Hepatic stellate cell (primary cell): ENCODE measurements at places on chromosomes 7 and 10.

DNA sequence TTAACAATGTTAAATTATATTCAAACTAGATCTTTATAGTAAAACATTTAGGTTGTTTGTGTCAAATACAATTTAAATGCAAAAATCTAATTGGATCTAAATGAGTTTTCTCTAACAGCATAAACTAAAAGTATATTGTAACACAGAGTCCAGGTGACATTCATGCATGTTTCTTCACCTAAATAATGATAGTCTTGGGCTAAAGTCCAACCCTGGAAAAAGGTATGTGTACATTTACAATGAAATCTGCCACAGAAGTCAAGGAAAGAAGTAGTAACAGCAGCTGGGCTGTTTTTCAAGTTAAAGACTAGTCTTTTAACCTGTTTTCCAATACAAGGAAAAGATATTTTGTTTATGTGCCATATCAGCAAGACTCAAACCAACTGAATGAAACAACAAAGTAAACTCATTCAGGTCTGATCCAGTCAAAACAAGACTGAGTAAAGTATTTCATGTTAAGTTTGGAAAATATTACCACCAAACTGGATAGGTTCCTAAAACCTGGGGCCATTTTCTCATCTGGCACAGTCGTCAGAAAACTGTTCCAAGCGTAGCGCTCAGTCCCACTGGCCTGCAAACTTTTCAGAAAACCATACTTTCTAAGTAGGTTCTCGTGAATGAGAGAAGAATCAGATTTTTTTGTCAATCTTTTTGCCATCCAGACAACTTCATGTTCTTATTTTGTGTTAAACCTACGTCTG is 349.2 kb downstream of the HGF start:
- DNase-seq: no peak

DNA sequence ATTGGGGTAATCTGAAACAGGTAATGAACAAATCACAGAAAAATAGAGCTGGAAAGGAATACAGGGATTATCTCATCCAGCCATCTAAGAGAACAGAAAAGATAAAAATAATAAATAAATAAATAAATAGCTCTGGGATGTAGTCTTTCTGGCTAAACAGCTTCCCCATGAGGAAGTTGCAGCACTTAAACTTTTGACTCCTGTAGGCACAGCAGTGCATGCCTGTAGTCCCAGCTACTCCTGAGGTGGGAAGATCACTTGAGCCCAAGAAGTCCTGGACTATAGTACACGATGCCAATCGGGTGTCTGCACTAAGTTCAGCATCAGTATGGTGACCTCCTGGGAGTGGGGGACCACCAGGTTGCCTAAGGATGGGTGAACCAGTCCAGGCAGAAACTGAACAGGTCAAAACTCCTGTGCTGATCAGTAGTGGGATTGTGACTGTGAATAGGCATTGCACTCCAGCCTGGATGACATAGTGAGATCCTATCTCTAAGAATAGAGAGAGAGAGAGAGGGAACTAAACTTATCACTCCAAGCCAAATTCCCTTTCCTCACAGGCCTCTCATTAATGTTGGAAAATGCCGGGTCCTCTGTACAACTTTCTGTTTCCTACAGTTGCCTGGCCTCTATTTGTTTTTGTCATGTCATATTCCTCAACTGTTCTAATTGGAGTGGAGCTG is 61.7 kb upstream of the CDK13 start:
- DNase-seq: no peak

GRCh38 chr7:93715234-93715633 is 140.7 kb upstream of the CALCR start:
- peak; percentile 4 for DNase-seq

GRCh38 chr10:86269332-86269731 is 97.3 kb downstream of the GRID1 start:
- DNase-seq: no peak

DNA sequence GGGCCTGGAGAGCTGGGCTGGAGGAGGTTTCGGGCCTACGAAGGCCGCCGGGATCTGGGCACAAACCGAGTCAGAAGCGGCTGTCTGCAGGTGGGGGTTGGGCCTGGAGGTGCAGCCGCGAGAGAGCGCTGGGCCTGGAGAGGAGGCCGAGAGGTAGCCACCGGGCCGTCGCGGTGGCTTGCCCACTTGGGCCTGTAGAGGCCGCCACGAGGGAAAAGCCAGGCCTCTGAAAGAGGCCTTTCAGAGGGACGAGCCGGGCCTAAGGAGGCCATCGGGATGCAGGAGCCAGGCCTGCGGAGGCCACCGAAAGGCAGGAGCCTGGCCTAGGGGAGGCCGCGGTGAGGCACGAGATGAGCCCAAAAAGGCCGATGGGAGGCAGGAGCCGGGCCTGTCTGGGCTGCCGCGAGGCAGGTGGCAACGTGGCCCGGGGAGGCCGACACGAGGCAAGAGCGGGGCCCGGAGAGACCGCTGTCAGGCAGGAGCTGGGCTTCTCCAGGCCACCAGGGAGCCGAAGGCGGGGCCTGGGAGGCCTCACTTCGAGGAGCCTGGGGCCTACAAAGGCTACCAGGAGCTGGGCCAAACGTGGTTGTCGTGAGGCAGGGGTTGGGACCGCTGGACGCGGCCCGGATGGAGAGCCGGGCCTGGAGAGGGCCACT is 25.6 kb downstream of the MDH2 start:
- no peak for DNase-seq
